ENCODE measurements at places on chromosomes 6 and 20. TPM values are rescaled to one million over a fixed set of nuclear protein-coding genes. Genes with fewer than 3 reads are reported as not detected.

DNA sequence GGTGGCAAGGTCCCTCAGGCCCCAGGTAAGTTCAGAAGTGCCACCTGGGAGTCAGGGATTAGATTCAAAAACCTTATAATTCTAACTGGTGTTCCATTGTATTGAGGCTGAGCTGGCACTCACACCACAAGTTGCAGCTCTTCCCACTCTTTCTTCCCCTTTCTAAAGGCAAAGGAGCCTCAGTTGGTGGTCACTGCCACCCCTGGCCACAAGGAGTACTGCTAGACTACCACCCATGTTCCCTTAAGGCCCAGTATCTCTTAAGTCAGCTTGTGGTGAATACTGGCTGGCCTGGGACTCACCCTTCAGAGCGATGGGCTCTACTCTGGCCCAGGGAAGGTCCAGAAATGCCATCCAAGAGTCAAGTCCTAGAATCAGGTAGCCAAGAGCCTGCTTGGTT lies 421.1 kb upstream of the KHDRBS2 start:
- no peak for ATAC-seq

DNA sequence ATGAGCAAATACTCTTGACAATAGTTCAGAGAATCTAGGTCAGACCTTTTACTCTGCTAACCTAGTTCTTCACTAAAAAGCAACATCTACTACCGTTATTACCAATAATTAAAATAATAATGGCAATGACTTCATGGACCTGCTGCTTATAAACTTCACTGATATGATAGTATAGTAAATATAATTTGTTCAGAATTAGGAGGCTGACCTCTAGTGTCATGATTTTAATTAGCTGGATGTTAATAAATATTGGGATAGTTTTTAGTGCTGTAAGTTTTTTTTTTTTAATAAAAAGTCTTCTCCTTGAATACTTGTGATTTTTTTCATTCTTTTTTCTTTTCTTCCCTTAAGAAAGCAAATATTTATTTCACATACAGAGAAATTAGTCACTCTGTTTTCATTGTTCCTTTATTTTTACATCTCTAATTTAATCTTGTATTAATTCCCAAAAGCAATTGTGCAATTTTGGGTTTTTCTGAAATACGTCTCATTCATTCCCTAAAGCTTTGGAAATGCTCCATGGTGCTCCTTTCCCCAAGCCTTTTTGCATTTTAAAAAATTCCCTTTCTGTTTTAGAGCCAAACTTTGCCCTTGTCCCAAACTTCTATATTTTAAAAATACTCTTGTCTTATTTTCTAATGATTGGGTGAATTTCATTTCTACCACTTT lies 46.6 kb upstream of the UST start:
- ATAC-seq, result no peak

DNA sequence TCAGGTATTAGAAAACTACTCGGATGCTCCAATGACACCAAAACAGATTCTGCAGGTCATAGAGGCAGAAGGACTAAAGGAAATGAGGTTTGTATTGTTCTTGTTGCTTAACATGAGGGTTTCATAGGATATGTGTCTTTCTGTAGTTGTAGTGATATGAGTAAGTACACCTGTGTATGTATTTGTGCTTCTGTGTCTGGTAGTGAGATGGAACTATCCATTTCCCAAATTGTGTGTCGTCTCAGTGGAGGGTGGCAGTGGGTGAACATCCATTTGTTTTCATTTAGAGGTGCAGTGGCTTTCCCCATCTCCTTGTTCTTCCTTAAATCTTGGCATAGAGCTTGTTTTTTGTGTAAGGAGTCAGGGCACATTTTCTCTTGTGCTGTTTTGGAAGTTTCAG lies 8.2 kb downstream of the ASXL1 start:
- ATAC-seq, result no peak

DNA sequence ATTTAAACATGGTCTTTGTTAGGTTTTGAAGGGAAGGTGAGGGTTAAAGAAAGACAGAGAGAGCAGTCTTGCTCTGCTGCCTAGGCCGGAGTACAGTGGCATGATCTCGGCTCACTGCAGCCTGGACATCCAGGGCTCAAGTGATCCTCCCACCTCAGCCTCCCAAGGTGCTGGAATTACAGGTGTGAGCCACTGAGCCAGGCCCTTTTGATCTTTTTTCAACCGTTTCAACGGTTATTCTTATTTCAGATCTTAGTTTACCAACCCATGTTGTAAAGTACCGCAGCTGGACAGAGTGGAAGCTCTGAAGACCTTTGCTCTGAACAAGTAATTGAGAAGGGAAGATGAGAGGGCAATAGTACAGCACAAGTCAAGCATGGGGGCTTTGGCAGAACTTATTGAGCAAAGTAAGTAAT lies 1.2 kb upstream of the SRPK1 start:
- no peak for ATAC-seq

DNA sequence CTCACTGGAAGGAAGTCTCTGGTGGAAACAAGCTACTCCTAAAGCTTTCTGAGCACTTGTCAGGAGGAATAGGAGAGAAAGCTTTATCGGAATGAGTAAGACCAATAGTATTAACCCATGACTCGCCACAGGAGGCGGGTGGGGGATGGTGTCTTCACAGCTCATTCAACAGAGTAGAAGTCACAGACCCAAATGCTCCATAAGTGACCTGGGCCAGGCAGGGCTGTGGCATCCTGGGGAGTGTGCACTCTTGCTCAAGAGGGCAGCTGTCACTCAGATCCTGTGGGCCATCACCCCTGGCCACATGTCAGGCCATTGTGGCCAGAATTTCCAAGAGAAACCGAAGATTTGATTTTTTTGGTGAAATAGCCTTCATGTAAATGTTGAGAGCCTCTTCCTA lies 116.0 kb downstream of the SYCP2 start:
- no peak for ATAC-seq

DNA sequence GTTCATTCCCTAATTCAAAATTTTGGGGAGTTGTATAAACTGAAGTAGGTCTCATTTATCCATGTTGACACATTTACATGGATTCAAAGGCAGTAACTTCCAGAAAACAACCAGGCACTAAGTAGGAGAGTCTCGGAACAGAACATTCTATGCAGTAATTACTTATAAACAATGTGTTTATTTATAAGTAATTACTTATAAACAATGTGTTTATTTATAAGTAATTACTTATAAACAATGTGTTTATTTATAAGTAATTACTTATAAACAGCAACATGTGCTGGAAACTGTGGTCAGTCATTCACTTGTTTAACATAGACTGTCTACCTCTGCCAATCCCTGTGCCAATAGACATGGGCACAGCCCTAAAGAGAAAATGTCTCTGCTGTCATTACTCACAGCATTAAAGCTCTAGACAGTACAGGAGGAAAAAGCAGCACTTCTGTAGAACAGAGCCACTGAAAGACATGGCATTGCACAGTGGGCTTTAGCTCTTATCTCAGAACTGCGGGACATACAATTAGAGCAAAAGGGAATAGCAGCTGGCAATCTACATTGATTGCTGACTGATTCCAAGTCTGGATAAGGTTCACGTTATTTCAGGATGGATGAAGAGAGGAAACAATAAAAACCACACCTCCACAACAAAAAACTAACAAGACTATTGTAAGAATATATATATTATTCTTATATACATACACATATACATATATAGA lies 188.2 kb downstream of the WDR27 start:
- no peak for ATAC-seq

RSPO3 gene
- 117 TPM for total RNA-seq

All from gastroesophageal sphincter (tissue), 4 donors.